ENCODE measurements at places on chromosomes 11 and 22.

GRCh38 chr11:44963136-44963535 lies 12.5 kb upstream of the TP53I11 start:
- DNase-seq, result no peak

- DNase-seq, result no peak
These were observed 113.6 kb downstream of the TEAD1 start for GRCh38 chr11:12787847-12788246.

DNA sequence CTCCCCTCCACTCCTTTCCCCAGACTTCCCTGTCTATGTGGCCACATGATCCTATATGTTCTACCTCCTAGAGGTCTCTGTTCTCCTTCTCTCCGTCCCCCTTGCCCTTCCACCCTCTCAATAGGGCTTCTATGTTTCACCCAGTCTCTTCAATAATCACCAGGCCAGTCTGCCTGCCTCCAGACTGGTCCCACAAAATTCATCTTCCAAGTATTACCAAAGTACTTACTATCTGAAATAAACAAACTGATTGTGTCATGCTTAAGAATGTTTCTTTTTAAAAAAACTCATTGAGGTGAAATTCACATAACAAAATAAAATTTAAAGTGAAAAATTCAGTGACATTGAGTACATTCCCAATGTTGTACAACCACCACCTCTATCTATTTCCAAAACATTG lies 44.2 kb downstream of the MTNR1B start:
- no peak for DNase-seq

DNA sequence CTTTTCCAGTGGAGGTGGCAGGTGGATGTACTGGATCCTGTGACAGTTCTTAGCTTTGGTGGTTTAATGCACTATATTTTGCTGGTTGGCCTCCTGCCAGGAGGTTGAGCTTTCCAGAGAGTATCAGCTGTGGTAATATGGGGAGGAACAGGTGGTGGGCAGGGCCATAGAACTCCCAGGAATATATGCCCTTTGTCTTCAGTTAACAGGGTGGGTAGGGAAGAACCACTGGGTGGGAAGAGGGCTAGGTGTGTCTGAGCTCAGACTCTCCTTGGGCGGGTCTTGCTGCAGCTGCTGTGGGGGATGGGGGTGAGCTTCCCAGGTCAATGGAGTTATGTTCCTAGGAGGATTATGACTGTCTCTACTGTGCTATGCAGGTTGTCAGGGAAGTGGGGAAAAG lies 203.8 kb downstream of the DLG2 start:
- DNase-seq, result no peak

DNA sequence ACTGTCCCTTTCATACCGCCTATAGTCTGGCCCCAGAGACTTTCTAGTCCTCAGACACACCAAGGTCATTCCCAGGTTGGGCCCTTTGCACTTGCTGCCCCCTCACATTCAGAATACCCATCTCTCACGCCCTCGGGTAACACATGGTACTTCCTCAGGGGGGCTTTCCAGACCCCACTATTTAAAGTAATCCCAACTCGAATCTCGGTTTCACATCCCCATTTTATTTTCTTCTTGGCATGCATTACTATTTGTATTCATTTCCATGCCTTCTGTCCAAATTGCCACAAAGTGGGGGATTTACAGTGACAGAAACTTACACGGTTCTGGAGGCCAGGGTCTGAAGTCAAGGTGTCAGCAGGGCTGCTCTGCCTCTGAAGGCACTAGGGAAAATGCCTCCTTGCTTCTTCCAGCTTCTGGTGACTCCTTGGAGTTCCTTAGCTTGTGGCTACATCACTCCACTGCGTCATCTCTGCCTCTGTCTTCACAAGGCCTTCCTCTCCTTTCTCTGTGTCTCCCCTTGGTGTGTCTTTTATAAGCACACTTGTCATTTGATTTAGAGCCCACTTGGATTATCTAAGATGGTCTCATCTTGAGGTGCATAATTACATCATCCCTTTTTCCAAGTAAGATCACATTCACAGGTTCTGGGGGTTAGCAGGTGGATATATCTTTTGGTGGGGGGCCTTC lies 15.1 kb downstream of the RCN1 start:
- no peak for DNase-seq

DNA sequence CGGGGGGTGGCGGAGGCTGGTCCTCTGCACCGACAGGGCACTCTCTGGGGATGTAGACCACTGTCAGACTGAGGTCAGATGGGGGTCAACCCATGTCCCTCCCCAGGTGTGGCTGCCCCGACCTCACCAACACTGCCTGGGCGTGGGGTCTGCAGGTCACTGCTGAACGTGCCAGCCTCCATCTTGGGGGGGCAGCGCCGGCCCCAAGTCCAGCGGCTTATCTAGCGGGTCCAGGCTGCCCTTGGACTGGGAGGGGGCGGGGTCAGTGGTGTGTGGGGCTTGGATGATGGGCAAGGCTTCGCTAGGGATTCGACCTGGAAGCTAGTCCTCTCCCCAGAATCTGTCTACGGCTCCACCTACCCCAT lies 178.2 kb downstream of the IGLL1 start:
- no peak for DNase-seq

- peak; percentile 96 for DNase-seq
These were observed 2.1 kb downstream of the CCND1 start for GRCh38 chr11:69642913-69643632.

DNA sequence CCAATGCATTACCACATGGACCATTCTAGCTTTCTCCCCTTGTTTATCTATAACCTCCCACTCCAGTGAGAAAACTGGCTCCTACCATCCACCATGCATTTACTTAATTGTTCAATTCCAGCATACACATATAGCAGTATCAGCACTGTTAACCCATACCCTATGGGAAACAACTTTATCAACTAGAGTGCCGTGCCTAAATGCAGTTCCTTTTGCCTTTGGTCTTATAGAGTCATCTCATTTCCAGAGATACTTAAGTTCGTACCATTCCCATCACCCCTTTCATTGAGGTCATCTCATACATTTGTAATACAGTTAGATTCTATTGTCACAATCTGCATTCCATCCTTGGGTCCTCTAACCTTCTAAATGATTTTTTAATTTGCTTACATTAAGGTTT lies 86.9 kb downstream of the PARVA start:
- DNase-seq, result no peak

- DNase-seq, result no peak
These were observed 99.8 kb downstream of the ATM start for GRCh38 chr11:108322666-108323065.

DNA sequence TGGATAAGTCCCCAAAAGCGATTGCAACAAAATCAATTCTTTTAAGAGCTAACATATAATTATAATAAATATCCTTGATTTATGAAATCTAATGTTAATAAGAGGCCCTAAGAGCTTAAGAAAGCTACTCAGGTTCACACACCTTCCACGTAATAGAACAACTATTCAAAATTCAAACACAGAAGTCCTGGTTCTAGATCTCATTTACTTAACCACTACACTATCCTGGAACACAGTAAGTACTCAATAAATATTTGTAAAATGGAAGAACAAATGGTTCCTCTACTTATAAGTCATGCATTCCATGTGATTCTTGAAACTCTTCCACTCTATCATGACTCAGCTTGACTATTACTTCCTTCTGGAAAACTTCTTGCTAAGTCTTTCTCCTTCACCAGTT lies 268.2 kb downstream of the FAM181B start:
- DNase-seq, result no peak

DNA sequence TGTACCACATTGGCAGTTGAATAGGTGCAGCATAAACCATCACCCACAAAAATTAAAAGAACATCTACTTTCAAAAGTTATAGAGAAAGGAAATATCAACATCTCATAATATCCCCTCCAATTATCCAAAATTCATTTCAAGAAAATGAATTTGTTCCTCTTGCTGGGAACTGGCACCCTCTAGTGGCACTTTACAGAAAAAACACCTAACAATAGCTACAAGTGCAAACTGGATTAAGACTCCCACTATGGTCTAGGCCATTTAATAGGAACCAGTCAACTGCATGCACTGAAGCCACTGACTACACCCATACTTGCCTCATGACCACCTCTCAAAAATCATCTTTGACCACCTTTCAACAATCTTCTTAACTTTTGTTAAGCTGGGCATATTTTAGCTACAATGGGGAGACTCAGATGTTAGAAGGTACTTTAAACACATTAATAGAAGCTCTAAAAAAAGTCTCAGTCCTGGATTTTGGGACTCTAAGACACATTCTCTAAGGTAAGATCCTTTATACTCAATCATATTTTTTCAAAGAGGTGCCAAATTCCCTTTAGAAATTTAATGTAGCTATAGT lies 17.3 kb downstream of the TRAF6 start:
- no peak for DNase-seq

DNA sequence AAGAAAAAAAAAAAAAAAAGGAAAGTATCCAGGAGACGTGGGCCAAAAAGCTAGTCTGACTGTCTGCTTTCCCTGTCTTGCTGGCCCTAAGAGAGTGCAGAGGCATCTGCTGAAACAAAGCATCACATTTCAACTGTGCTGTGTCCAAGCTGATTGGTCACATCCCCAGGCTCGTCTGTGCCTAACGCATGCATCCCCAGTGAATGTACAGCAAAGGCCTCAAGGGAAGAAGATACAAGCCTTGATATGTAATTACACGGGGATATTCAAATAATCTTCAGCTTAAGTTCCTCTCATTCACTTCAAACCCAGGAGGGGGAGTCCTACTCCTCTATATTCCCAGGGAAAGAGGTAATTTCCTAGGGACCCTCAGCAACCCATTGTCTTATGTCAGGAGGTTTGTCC lies 5.4 kb upstream of the SORL1 start:
- DNase-seq, result no peak

DNA sequence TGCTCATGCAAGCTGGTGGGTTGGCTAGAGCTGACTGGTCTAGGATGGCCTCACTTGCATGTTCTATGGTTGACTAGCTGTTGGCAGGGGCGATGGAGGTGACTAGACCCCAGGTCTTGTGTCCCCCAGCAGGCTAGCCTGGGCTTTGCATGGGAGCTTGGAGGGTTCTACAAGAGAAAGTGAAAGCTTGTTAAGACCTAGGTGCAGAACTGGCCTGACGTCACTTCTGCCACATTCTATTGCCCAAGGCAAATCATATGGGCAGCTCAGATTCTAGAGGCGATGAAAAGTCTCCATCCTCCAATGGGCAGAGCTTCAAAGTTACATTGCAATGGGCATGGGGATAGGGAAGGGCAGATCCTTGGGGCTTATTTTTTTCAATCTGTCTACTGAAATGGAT lies 170.9 kb downstream of the MIAT start:
- no peak for DNase-seq

GRCh38 chr11:68303083-68303482 lies 9.3 kb upstream of the LRP5 start:
- no peak for DNase-seq

Measured in osteocyte (in vitro differentiated cells).